Activated CD4-positive, alpha-beta T cell treated with anti-CD3 and anti-CD28 coated beads, Interleukin-2, amount 10 ng/mL, durations not matched to agents 24 days and 14 days (primary cell): ENCODE measurements at places on chromosomes 6 and 20.

DNA sequence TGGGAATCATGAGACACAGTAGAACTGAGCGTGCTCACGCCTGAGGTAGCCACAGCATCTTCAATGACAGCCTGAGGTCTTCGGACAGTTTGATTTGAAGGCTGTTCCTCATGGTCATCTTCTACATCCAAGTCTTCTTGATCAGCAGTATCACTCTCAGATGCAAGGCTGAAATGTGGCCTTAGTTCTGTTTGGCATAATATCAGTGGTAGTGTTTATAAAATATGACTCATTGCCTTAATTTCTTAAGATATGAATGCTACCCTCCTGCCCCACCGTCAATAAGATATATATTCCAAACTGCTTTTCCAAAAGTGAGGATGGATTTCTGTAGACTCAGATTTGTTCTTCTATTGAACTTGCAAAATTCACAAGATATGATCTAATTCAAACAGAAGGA lies 17.5 kb upstream of the MAP7 start:
- no peak for DNase-seq

DNA sequence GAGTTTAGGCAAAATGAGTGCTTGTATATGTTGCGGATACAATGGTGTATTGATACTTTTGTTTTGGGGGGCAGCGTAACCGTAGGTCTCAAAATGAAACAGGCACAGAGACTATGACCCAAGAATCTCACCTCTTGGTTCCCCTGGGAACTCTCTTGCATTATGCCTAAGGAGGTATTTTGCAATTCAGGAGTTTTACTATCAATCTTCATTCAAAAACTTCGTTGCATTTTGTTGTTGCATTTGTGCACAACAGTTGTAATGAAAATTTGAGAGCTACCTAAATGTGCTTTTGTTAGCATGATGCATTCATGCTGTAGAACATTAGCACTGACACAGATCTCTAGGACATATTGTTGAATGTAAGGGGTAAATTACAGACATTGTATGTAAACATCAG lies 18.2 kb downstream of the VTA1 start:
- DNase-seq: no peak

DNA sequence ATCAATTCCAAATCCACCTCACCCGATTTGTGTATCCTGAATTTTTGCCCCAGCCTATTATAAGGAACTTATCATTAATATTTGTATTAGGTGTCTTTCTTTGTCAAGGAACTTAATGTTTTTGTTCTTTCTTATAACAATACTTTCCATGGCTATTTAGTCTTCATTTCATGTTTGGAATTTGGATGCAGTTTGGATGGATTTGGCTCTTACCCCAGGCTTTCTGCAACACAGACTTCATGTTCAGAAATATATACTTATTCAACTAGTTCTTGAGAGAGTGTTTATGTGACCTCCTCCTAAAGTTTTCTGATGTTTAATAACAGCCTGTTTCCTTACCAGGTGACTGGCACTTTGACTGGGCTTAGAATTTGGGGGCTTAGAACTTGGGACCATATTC lies 35.9 kb upstream of the TOX2 start:
- no peak for DNase-seq

GRCh38 chr6:100512203-100512862 lies 47.6 kb upstream of the SIM1 start:
- DNase-seq: no peak

DNA sequence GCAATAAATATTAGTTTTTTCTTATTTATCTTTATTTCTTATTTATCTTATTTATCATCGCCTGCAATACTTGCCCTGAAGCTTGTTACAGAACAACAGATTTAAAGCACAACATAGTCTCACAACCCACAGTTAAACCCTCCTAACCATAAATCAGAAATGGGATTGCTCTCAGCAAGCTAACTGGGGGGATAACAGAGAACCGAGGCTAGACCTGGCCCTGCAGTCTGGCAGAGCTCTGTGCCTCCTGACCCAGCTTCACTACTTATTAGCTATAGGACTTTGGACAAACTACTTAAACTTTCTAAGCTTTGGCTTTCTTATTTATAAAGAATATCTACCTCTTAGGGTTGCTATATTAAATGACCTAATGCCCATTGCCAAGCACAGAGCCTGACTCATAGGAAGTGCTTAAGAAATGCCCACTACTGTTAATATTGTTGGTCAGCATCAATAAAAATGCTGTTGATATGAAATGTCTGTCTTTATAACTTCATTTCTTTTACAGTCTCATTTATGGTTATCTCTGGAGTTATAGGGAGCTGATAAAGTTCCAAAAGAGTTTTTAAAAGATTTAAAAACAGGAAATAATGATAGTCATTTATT lies 87.9 kb upstream of the BEND6 start:
- DNase-seq: no peak

- DNase-seq: no peak
These were observed 108.6 kb downstream of the ATP9A start for GRCh38 chr20:51659491-51660050.

- DNase-seq: no peak
These were observed 15.7 kb upstream of the FOXP4 start for GRCh38 chr6:41530476-41530875.

DNA sequence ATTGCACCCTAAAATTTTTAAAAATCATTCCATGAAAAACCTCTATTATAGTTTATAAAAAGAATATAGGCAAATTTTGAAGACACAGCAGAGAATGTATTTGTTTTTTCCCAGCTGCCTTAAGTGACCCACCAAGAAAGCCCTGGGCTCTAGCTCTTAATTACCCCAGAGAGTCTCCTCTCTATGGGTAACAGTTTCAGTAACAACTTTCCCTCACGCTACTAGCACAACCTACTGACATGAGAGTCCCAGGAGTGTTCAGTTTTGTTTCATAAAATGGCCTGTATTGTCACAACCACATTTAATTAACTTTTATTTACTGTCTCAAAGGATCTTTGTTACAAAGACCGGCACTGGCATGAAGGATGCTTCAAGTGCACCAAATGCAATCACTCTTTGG lies 41.5 kb downstream of the FHL5 start:
- DNase-seq: no peak

- no peak for DNase-seq
These were observed 1.4 kb upstream of the HLA-G start for GRCh38 chr6:29826271-29826670.
